ENCODE measurements at places on chromosomes 16 and 17. TPM values are rescaled to one million over a fixed set of nuclear protein-coding genes. Genes with fewer than 3 reads are reported as not detected.

DNA sequence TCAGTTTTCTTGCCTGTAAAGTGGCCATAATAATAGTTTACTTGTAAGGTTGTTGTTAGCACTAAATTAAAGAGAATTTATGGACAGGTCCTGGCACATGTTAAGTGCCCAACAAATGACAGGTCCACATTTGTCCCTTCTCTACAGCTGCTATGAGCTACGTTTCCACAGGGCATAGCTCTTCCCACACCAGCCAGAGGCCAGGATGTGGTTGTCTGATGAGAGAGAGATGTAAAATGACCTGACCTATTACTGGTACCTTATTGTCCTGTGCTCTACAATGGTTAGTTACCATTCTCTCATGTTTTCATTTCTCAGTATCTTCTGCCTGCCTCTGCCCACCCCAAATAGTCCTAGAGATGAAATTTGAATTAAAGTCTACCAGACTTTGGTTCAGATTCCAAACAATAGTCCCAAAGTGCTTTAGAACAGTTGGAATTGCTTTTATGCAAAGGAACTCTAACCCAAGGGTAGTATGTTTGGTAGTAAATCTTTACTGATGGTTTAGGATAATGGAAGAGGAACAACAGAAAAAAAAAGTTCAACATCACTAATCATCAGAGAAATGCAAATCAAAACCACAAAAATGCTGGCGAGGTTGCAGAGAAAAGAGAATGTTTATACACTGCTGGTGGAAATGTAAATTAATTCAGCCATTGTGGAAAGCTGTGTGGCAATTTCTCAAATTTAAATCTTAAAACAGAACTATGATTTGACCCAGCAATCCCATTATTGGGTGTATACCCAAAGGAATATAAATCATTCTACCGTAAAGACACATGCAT, 57.1 kb upstream of the ANKFN1 start:
- peak; percentile 62 for DNase-seq

- no peak for DNase-seq
Measured at GRCh38 chr17:60857556-60858080, 180.0 kb downstream of the BCAS3 start.

- DNase-seq: no peak
Measured at GRCh38 chr17:3916825-3917224, 560 bp upstream of the P2RX1 start.

GRCh38 chr17:64771980-64772844, 110.1 kb upstream of the SMURF2 start:
- no peak for DNase-seq

DNA sequence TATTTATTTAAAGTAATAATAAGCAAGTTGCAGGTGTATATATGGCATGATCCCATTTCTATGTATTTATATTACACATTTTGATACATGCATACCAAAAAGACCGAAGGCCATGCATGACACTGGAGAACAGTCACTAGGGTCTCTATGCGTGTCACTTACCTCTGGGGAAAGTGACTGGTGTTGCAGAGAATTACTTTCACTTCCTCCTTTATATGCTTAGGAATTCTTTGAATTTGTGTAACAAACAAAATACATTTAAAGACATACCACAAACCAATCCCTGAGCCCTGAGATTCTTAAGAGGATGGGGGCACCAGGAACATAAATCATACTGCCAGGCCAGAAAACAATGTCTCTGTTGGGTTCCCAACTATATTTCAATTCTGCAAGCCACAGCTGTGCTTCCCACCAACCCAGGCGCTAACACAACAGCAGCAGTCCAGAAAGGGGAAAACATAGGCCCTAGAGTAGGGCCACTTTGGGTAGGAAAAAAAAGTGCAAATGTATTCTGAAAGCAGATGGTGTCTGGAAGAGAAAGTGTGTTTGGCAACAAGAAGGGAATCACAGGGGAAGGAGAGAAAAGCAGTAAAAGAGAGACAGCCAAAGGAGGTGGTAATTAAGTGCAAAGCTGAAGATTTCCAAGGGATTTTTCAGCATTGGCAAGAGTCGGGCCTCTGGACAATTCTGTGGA, 24.5 kb upstream of the HYDIN start:
- no peak for DNase-seq

DNA sequence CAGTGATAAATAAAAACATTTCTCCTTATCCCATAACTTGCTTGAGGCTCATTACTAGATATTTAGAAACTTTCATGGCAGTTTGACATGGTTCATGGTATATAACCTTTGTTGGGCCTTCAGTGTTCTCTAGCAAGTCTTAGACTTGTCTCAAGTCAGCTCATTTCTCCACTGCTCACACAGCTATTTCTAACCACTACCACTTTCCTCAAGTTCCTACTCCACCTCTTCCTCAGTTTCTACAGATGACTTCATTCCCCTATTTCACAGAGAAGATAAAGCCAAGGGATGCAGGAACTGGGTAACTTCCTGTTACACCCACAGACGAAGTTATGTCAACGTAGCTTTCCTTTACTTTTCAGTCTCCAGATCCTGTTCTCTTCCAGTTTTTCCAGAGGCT, 23.2 kb downstream of the NLK start:
- peak; percentile 25 for DNase-seq

DNA sequence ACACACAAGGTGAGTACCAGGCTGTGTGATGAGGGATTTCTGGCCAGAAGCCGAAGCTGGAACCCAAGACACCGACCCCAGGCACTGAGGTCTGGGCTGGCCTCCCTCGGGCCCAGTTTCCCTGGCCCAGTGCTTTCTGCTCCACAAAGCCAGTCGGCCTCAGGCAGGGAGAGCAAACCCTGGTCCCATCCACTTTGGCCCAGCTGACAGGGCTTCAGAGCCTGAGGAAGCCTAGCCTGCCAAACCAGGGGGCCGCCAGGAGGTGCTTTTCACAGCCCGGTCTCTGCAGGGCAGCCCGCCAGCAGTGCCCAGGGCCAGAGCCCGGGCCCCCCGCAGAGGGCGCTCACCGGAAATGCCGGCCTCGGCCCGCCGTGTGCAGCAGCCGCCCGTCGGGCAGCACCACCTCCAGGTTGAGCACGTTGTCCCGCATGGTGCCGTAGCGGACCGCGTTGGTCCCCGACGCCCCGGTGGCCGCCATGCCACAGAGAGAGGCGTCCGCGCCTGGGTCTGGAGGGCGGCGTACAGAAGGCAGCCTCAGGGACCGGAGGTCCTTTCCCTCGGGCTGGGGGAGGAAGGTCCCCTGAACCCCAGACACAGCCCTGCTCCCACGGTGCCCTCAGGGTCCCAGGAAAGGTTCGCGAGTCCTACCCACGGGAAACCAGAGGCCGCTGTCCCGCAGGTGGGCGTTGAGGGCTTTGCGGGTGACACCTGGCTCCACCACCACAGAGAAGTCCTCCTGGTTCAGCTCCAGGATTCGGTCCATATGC, 2.2 kb downstream of the LDHD start:
- no peak for DNase-seq

GRCh38 chr17:238964-239259, 57.5 kb upstream of the DOC2B start:
- DNase-seq: no peak

GRCh38 chr17:39667945-39668924, at the start of gene PNMT:
TSS of gene PNMT (plus strand) at chr17:39668453. CDS start at chr17:39668476, 23 bp downstream.
- DNase-seq: peak; percentile 32

- DNase-seq: peak; percentile 14
Measured at GRCh38 chr16:77617996-77618395, 104.3 kb upstream of the NUDT7 start.

DNA sequence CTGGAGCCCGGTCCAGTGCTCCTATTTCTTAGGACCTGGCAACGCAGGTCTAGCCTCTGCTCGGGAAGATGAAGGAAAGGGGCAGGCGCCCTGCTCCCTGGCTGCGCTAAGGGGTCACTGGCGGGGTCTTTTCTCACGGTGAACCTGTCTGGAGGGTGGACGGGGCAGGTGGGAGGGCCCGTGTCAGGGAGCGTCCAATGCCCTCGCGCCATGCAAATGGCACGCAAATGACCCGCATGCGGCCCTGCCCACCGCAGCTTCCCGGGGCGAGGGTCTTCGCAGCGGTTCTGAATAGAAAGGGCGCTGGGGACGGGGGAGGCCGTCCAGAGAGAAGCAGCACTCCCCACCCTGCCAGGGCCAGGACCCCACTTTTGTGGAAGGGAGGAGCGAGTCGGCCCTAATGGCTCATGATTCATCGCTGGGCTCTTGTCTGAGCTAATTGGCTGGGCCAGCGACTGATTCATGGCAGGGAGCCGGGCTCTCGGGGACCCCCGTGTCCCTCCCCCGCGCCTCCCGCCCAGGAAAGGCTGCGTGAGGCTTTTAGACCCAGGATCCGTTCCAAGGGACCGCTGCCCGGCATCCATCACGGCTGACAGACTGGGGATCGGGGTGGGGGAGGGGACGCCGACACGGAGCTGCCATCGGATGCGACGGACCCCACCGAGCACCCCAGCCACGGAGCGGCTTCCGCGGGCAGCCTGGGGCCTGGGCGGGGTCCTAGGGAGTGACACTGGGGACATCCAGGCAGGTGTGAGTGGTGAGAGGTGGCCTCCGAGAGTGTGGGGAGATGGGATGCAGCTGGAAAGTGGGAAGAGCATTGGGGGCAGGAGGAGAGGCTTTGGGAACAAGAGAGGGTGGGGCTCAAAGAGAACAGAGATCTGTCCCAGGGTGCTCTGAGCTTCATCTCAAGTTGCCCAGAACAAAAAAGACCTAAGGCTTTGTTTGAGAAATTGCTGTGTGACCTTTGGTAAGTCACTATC, 25.0 kb upstream of the NGFR start:
- peak; percentile 11 for DNase-seq

DNA sequence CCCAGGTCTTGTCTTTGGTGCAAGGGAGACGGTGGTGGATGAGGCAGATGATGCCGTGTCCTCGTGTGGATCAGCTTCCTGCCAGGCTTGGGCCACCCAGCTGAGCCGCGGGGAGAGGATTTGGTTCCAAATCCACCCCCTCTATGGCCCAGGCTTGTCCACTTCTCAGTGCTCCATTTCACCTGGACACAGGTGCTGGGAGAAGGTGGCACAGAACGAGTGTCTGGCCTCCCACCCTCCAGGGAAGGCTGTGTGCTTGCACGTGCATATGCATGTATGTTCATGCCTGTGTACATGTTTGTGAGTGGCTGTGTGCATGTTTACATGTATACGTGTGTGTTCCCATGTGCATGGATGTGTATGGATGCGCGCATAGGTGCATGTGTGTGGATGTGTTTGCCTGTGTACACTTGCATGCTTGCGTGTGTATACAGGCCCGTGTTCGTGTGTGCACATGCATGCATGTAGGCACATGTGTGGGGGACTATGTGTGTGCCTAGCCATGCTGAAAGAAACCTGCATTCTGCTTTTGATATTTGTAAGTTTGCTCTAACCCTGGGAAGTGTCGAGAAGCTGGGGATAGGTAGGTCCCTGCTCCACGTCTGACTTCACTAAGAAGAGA, 196.3 kb downstream of the IRF8 start:
- DNase-seq: no peak

DNA sequence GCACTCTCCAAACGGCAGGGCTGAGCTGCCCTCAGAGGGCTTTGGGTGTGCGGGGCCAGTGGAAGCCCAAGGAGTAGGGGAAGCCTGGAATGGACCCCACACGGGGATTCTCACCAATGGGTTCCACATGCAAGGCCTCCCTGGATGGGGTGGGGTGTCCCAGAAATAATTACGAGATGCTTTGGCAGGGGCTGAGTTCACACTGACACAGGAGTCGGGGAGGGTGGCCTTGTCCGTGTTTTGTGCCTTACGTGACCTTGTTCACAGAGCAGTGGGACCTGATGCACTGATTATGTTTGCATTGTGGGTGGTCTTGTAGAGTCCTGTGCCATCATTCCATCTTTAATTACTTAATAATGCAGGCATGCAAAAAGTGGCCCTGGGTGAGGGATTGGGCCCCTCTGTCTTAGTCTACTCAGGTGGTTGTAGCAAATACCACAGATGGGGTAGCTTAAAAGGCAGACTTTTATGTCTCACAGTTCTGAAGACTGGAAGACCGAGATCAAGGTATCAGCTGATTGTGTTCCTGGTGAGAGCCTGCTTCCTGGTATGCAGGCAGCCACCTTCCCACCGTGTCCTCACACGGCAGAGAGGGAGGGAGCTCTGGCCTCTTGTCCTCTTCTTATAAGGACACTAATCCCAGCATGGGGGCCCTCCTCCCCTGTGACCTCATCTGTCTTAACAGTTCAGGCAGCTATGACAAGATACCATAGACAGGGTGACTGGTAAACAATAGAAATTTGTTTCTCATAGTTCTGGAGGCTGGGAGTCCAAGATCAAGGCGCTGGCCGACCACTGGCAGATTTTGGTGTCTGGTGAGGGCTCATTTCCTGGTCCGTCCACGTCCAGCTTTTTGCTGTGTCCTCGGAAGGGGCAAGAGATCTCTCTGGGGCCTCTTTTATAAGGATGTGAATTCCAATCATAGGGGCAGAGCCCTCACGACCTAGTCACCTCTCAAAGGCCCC, 239.4 kb downstream of the IRF8 start:
- DNase-seq: no peak

GRCh38 chr17:27453471-27453870, 2.8 kb upstream of the KSR1 start:
- DNase-seq: no peak

- no peak for DNase-seq
Measured at GRCh38 chr16:71954699-71955195, 45.5 kb downstream of the PKD1L3 start.

The IL34 gene
- total RNA-seq: 0.38 TPM

The MYH1 gene
- total RNA-seq: not detected

The GPS2 gene
- total RNA-seq: 41.7 TPM

The CLEC18B gene
- 4.9 TPM for total RNA-seq

The TP53TG3 gene
- total RNA-seq: not detected

The CCT6B gene
- 2.1 TPM for total RNA-seq

The KIFC3 gene
- 80.4 TPM for total RNA-seq
